ENCODE measurements at places on chromosomes 2 and 18.

DNA sequence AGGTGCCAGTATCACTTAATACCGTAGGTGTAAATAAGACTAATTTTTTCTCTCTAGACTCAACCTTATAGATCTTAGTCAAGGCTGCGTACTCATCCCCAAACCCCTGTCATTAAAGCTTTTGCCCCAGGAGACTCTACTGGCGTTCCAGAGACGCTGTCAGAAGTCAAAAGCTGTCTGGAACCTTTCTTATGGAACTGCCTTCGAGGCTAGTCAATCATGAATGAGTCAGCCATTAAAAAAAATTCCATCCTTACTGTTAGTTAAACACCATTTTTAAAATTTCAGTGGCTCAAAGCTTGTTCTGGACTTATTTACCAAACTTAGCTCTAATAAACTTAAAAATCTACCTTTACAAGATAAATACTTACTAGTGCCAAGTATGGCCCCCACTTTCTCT lies 52.1 kb downstream of the SPRED2 start:
- no peak for DNase-seq

DNA sequence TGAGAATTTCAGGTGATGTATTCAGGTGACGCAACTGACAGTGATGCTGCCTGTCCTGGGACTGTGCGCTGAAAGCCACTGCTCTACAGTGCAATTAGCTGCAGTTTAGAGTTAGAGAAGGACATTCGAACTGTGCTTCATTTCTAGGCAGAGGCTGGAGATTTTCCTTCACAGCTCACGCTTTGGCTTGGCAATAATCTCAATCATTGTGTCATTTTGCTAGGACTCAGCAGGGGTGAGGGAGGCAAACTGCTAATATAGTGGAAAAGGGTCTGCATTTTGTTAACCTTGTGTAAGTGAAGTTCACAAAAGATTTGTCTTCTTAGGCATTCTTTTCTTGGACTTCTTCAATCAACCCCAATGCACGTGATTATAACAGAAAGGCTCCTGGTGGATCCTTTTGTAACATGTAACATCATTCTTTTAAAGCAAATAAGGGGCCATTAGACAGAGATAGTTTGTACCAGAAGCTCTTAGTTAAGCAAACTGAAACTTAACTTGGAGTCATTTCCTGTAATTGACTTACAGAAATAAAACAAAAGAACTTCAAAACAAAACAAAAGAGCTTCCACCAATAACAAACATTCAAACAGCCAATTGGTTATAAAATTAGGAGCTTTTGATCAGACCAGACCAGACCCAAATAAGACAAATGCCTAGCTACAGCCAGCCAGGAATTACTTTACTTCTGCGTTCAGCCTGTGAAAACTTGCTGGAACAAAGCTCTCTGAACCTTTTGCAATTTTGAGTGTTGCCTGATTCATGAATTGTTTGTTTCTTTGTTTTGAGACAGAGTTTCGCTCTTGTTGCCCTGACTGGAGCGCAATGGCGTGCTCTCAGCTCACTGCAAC lies 1376.3 kb upstream of the CELF4 start:
- no peak for DNase-seq

- no peak for DNase-seq
Observed at GRCh38 chr2:237693291-237693994, 66.1 kb downstream of the LRRFIP1 start.

DNA sequence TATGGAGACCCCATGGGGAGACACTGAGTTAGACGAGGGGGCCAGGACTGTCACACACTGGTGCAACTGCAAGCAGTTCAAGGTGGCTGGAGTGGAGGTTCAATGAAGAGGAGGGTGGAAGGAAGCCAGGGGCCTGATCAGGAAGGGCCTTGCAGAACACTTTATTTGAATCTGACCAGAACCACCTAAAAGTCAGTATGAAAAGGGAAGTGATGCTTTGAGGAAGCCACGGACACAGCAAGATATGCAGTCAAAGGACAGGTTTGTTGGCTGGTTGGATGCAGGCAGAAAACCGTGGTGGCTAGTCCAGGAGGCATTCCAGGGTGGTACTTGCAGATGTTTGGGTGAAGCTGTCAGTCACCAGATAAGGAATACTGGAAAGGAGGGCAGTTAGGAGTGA lies 3.5 kb upstream of the FAM124B start:
- no peak for DNase-seq

DNA sequence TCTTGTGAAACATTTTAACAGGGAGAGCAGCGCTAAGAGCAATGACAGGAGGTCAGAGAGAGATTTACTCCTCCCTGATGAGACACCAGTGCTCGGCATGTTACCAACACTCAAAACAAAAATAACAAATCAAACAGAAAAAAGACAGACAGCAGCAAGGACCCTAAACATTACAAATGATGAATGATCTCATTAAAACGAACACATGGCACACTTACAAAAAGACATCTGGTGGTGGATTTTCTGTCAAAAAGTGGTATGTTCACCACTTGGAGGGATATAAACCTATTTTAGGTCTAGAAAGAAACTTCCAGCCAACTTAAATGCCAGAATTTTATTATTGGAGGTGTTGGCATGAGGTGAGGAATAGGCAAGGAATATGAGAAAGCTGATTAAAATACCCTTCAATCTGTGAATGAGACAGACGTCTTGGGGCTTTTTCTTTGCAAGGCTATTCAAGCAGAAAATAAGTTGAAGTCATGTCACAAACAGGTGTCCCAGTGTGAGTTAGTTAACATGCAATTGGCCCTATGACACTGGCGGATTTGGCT lies 112.8 kb downstream of the PRELID3A start:
- DNase-seq = no peak

DNA sequence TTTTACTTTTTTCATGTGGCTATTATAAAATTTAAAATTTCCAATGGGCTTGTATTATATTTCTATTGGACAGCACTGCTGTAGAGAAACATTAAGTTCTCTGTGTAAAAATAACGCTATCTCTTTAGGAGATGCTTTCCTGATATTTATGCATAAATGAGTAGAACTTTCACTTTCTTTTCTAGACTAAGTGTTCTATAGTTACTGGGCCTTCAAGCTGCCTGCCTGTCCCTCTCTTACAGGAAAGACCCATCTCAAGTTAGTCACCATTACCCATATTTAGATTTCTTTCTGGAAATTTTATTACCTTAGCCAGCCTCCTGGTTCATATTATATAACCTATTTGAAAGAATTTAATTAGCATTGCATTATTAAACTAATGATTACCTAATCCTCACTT lies 4.8 kb downstream of the ITGA4 start:
- no peak for DNase-seq

- peak; percentile 32 for DNase-seq
Observed at GRCh38 chr2:119223521-119224390, at the start of gene STEAP3. STEAP3 (plus strand) TSS chr2:119223834; CDS start chr2:119231013, 7,179 bp downstream.

DNA sequence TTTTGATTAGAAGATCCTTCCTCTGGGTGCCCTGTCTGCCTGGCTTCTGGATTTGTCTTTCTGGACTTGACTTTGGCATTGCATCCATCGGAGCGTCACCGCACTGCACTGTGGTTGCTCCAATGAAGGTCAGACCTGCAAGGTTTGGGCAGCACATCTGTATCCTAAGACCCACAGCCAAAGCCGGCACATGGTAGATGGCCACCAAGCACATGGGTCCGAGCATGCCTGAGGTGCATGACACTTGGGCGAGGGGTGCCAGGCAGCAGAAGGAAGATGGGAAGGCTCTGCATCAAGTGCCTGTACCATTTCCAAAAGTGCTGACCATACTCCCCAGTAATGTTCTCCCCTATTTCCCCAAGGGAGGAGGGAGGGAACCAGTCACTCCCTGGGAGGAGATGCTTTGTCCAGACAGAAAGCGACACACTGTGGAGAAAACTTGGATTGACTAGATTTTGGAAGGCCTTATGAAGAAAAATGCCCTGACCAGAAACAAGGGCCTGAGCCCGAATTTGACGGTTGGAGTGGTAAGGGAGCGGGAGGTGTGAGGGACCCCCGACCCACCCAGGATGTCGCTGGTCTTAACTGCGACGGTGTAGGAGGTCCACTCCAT lies 149.9 kb downstream of the LOXHD1 start:
- no peak for DNase-seq

- no peak for DNase-seq
Observed at GRCh38 chr2:74777161-74777900, 56.6 kb upstream of the HK2 start.

GRCh38 chr2:11827547-11827946 lies 81.1 kb downstream of the LPIN1 start:
- no peak for DNase-seq

GRCh38 chr2:152492131-152492530 lies 157.2 kb downstream of the FMNL2 start:
- DNase-seq = no peak

GRCh38 chr2:127105656-127106456 lies 1.1 kb downstream of the BIN1 start:
- peak; percentile 76 for DNase-seq

- DNase-seq = no peak
Observed at GRCh38 chr18:37332628-37333420, 232.8 kb downstream of the CELF4 start.

All from right lung (tissue), 10 donors.